ENCODE measurements at places on chromosomes 11 and 22.

- DNase-seq: no peak
These were observed at the start of gene DESI1 for GRCh38 chr22:41620589-41621098. Gene DESI1, minus strand, starts transcription at chr22:41621043. Its CDS starts 204 bp downstream, at chr22:41620839.

- DNase-seq: no peak
These were observed 13.7 kb downstream of the KMT5B start for GRCh38 chr11:68199295-68199987.

GRCh38 chr11:114318361-114318760 lies 22.2 kb downstream of the NNMT start:
- no peak for DNase-seq

GRCh38 chr11:14537134-14537599 lies 17.0 kb upstream of the PSMA1 start:
- DNase-seq: no peak

GRCh38 chr11:62105667-62106191 lies 18.1 kb upstream of the INCENP start:
- DNase-seq: no peak

GRCh38 chr11:114317787-114318137 lies 21.6 kb downstream of the NNMT start:
- no peak for DNase-seq

DNA sequence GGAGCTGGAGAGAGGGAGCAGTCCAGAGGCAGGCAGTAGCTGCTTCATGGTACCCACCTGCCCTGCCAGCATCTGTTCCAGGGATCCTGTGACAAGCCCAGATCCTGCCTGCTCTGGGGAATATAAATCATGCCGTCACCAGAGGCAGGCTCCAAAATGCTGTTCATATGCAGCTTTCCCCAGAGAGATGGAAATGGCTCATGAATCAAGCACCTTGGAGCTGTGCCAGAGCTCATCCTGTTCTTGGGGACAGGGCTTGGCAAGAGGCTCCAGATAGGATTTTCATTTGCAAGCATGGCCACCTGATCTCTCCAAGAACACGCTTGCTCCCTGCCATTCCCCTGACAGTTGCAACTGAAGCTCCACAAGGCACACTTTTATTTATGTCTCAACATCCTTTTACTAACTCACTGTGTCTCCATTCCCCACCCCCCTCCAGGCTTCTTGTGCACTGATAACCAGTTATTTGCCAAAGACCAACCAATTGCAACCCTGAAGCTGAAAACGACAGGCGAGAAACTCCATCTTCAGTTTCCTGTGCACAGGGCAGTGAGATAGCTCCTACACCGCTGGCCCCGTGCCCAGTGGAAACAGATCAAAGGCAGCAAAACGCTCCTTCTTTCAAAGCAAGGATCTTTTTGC lies 115.8 kb upstream of the PITPNB start:
- DNase-seq: peak; percentile 70
